ELR (cell line): ENCODE measurements at places on chromosomes 11 and 22.

- no peak for DNase-seq
These were observed 243.7 kb downstream of the BRD1 start for GRCh38 chr22:49583886-49584505.

DNA sequence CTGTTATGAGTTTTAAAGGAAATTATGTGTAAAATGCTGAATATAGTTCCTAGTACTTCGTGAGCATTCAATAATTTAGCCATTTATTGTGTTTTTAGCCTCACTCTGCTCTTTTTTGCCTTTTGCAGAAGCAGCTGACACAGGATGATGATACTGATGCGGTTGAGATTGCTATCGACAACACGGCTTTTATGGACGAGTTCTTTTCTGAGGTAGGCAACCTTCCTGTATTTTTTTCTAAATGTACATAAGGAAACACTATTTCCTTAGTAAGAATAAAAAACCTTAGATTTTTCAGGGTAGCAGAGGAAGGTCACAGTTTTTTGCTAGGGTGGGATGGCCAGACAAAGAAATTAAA lies 17.9 kb downstream of the STX3 start:
- DNase-seq: no peak

- no peak for DNase-seq
These were observed 60.1 kb upstream of the PHF21A start for GRCh38 chr11:46181387-46181786.

- DNase-seq: no peak
These were observed 47.0 kb upstream of the CLMP start for GRCh38 chr11:123241874-123242543.
